Ovary (tissue), 10 donors: ENCODE measurements at places on chromosomes 3 and 15.

- no peak for DNase-seq
Measured at GRCh38 chr15:30827625-30828303, 76.0 kb upstream of the FAN1 start.

DNA sequence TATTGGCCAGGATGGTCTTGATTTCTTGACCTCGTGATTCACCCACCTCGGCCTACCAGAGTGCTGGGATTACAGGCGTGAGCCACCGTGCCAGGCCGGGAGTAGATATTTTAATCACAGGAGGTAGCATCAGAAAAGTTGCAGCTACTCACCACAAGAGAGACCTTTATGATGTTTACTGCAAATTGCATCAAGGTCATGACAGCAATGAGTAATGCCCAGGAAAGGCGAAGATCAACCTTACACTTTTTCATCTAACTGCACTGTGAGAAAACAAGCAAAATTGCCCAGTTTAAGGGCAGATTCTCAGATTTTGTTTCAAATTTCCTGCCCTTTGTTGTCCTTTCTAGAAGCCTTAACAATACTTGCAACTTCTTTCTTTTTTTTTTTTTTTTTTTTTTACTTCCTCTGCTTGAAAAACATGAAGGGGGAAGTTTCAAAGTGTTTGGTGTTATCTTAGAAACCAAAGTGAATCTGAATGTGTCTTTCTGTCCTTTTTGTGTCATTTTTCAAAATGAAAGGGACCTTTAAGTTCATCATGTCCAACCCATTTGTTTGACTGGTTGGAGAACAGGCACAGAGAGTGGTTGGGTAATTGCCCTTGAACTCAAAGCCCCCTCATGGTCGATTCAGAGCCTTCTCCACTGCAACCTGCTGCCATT lies 25.0 kb downstream of the TGFBR2 start:
- no peak for DNase-seq

GRCh38 chr3:52880047-52880446 lies 17.3 kb downstream of the STIMATE start:
- DNase-seq, result no peak

GRCh38 chr15:101310508-101310907 lies 15.5 kb upstream of the SNRPA1 start:
- no peak for DNase-seq

GRCh38 chr3:98580401-98581386 lies 12.7 kb downstream of the CPOX start:
- no peak for DNase-seq

DNA sequence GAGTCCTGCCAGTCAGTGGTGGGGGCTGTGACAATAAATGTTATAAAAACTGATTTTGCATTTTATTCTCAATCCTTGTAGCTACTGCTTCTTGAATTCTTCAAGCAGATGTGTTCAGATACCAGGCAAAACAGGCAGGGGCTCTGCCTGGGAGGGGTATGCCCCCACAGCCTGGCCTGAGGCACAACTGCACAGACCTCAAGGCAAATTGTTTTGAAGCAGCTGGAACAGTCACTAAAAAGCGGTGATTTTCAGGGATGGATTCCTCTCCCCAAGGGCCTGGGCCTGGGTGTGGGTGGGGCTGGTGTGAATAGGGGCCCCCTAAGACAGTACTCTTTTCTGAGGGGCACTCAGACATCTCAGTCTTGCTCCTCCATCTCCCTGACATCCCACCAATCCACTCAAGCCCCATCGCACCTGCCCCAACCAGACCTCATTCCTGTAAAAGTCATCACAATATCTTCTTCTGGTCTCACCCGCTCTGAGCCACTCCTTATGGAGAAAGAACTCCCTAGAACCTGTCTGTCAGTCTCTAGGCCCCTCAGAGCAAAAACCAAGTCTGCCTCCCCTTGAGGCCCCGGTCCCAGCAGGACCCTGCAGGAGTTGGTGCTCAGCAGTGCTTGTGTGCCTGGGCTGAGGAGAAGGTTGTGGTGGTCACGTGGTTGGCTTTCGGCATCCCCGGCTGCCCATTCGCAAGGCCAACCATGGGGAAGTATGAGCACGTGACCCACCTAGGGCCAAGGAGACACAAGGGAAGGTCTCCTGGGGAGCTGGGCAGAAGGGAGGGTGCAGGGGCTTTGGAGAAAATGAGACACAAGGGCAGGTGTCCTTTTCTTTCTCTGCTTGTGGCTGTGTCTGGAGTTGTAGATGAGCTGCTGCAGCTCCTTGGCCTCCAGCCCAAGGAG lies 2.9 kb upstream of the PSTPIP1 start:
- DNase-seq, result no peak

DNA sequence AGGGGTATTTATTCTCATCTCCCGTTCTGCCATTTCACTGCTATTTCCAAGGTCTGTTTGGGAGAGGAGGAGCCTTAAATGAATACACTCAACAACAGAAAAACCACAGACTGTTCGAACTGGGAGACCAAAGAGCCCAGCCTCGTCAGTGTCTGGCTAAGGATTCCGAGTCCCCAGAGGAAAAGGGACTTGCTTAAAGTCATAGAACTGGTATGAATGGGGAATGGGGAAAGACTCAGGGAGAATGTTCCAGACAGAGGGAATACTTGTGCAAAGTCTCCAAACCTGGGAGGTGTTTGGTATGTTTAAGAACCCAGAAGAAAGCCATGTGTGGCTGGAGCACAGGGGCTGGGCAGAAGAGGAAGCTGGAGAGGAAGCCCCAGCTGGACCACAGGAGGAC lies 46.9 kb downstream of the FAM43A start:
- DNase-seq, result no peak

DNA sequence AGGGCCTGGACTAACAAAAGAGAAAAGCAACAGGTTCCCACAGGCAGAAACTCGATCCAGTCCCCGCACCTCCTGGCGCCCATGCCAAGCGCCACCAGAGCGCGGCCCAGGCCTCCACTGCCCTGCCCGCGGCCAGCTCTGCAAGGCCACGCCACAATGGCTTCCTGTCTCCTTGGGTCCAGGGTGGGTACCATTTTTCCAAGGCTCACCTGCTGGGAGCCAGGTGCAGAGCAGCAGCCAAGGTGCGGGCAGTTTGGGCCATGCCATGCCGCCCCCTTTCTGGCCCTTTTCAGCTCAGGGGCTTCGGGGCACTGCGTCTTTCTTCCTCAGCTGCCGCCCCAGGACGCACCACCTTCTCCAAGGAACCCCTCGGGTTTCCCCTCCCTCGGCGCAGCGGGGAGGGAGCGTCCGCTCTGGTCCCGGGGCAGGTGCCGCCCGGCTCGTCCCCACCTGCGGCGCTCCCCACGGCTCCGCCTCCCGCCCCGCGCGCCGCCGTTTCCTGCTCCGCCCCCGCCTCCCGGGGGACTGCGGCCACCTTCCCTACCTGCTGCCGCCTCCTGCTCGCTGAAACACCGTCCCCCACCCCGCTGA lies at the start of gene ILDR1:
Gene ILDR1, minus strand, starts transcription at position 437 of the 591 bp plus-strand sequence. Its CDS starts 170 bp downstream, at position 267.
- no peak for DNase-seq

- no peak for DNase-seq
Measured at GRCh38 chr15:67177752-67178151, 76.7 kb downstream of the AAGAB start.
